SW480 (cell line): ENCODE measurements at places on chromosomes 1 and 21.

DNA sequence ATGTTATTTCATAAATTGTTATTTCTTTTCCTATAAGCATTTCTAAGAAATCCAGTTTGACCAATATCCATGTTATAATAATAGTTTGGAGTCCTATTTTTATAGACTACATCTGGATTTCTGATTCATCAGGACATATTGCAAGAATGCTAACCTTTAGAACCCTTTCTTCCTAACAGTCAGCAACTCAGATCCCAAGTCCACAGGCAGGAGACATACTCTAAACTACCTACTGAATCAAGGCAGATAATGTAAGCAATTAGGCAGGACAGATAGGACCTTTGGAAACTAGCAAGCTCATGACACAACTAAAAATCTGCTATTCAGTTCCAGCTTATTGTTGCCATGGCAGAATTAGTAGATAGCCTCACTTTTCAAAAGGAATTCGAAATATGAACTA lies 104.1 kb downstream of the DENND1B start:
- DNase-seq: no peak

- no peak for DNase-seq
These were observed 16.5 kb downstream of the SOD1 start for GRCh38 chr21:31675960-31676359.

GRCh38 chr1:117985973-117986372 lies 56.4 kb downstream of the WDR3 start:
- no peak for DNase-seq

- DNase-seq: no peak
These were observed 178.8 kb downstream of the PLPP3 start for GRCh38 chr1:56400526-56400925.

DNA sequence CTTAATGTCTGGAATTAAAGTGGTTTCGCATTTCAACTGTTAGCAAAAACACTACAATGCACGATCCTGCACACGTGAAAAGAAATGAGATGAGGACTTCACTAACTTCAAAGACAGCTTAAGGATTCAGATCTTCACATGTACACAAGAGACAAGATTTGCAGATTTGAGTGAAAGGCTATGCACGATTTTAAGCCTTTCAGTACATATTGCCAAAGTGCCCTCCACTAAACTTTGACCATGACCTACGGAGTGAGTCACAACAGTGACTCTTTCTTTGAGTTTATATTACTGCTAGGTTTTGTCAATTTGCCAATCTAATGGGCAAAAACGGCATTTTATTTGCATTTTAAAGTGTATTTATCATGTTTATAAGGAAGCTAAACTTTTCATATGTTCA lies 41.2 kb upstream of the CR1L start:
- no peak for DNase-seq

- no peak for DNase-seq
These were observed 2.1 kb downstream of the PFKL start for GRCh38 chr21:44301961-44302406.

DNA sequence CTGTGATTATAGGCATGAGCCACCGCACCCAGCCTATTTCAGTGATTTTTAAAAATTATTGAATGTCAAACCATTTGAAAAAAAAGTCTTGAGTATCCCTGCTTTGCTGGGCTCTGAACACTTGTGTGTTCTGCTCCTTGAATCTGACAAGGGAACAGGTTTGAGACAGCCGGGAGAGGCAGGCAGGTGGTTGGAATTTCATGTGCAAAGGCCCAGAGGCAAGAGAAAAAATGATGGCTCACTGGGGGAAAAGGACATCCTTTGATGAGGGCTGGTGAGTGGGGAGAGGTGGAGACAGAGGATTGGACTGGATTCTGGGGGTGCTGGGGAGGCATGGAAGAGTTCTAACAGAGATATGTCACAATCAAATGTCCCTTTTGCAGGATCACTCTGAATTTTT lies 13.1 kb upstream of the WASF2 start:
- DNase-seq: no peak
